ENCODE measurements at places on chromosomes 7 and 10.

- DNase-seq: peak; percentile 26
Observed at GRCh38 chr10:6014241-6014761, 37.0 kb upstream of the IL15RA start.

- no peak for DNase-seq
Observed at GRCh38 chr7:136000288-136000913, 23.2 kb upstream of the MTPN start.

- DNase-seq: no peak
Observed at GRCh38 chr10:118343115-118343514, 991 bp upstream of the FAM204A start.

DNA sequence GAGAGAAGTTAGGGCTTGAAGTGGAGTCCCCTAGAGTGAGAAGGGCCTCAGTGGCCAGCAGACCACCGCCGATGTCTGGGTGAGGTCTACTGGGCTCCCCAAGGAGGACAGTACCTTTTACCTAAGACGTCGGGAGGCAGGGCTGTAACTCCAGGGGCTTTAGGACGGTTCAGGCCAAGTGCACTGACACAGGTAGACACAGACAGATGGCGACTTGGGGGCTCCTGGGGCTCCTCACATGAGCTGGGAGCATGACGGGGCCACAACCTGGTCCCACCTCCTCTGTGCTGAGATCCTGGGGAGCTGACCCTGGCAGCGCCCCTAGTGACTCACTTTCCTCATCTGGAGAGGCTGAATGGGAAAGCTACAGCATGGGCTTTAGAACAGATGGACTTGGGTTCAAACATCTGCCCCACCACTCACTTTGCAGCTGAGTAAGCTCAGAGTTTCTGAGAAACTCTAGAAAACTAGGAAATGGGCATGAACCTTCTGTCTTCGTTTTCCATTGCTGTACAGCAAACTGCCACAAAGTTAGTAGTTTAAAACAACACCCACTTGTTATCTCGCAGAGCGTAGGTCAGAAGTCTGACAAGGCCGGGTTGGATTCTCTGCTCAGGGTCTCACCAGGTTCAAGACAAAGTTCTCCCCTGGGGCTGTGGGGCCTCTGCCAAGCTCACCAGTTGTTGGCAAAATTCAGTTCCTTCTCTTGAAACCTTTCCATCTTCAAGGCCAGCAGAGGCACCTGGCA, 4.7 kb upstream of the COMTD1 start:
- DNase-seq: no peak

GRCh38 chr10:30294476-30295240, 54.4 kb downstream of the MTPAP start:
- no peak for DNase-seq

DNA sequence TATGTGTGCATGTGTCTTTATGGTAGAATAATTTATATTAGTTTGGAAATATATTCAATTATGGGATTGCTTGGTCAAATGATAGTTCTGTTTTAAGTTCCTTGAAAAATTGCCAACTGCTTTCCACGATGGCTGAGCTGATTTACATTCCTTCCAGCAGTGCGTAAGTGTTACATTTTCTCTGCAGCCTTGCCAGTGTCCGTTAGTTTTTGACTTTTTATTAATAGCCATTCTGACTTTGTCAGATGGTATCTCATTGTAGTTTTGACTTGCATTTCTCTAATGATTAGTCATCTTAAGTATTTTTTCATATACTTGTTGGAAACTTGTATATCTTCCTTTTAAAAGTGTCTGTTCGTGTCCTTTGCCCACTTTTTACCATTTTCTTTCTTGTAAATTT, 434.2 kb upstream of the POT1 start:
- DNase-seq: no peak

DNA sequence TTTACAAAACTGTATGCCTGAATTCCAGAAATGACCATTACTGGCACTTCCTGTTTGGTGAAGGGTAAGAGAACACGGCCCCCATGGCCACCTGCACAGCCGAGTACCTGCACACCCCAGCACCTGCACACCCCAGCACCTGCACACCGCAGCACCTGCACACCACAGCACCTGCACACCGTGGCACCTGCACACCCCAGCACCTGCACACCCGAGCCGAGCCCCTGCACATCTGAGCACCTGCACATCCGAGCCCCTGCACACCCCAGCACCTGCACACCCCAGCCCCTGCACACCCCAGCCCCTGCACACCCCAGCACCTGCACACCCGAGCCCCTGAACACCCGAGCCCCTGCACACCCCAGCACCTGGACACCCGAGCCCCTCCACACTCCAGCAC, 243.5 kb downstream of the DNAJB6 start:
- DNase-seq: no peak

DNA sequence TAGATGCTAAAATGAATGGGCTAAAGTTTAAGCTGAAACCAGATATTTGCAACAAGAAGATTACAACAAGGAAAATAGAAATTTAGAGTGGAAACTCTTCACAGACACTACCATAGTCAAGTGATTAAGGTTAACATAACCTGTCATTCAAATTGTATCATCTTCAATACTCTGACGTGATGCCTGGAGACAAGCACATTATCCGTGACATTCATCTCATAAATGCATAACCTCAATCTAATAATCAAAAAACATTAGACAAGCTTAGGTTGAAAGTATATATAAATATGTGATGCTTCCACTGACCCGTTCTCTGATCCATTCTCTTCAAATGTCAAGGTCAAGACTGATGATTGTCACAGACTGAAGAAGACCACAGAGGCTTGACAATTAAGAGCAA, 263.8 kb upstream of the MEOX2 start:
- DNase-seq: no peak

DNA sequence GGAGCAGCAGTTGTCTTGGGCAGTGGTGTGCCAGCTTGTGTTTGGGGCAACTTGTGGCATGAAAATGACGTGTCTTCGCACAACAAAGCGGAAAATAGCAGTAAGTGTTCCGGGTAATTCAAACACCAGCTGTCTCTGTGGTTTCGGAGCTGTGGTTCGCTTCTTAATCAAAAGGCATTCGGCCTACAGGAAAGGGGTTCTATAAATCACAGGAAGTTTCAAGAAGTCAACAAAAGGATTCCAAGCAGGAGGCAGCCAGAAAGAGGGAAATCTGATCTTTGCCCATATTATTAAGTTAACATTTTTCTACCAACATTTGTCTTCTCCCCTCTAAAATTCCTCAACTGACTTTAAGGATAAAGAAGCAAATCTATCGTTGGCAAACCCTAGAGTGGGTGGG, 353.4 kb downstream of the FGFR2 start:
- no peak for DNase-seq

- no peak for DNase-seq
Observed at GRCh38 chr7:57646901-57647246, 196.9 kb downstream of the ZNF716 start.

DNA sequence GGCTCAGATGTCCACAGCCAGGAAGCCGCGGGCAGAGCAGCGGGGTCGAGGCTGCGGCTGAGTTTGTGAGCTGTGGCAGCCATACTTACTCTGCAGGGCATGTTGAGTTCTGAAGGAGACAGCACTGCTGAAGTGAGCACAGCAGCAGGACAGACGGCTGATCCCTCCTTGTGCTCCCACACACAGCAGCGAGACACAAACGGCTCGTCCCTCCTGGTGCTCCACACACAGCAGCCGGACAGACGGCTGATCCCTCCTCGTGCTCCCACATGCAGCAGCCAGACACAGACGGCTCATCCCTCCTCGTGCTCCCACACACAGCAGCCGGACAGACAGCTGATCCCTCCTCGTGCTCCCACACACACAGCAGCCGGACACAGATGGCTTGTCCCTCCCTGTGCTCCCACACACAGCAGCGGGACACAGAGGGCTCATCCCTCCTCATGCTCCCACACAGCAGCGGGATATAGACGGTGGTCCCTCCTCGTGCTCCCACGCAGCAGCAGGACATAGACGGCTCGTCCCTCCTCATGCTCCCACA, 305.1 kb downstream of the PTPRN2 start:
- DNase-seq: no peak

- DNase-seq: no peak
Observed at GRCh38 chr7:123533553-123533917, 860 bp downstream of the IQUB start.

GRCh38 chr7:76507723-76508406, 2.5 kb upstream of the UPK3B start:
- no peak for DNase-seq

GRCh38 chr7:730501-731439, 3.7 kb upstream of the PRKAR1B start:
- DNase-seq: no peak

GRCh38 chr7:155806096-155806871, 6.0 kb downstream of the SHH start:
- no peak for DNase-seq

GRCh38 chr7:46153951-46154787, 233.1 kb upstream of the IGFBP3 start:
- peak; percentile 49 for DNase-seq

GRCh38 chr7:36526863-36527548, 137.3 kb downstream of the ANLN start:
- no peak for DNase-seq

DNA sequence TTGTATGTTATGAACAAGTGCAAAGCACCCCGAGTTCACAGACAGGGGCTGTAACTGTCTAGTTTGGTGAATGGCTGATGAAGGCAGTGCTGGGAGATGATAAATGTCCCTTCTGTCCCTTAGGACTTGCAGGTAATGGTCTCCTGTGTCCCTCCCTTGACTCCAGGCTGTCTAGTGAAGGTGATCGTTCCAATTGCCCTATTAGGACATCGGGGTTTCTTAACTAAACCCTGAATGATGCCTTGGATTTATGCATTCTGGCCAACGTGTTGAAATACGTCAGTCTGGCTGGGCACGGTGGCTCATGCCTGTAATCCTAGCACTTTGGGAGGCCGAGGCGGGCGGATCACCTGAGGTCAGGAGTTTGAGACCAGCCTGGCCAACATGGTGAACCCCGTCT, 69.4 kb downstream of the PFKFB3 start:
- no peak for DNase-seq

DNA sequence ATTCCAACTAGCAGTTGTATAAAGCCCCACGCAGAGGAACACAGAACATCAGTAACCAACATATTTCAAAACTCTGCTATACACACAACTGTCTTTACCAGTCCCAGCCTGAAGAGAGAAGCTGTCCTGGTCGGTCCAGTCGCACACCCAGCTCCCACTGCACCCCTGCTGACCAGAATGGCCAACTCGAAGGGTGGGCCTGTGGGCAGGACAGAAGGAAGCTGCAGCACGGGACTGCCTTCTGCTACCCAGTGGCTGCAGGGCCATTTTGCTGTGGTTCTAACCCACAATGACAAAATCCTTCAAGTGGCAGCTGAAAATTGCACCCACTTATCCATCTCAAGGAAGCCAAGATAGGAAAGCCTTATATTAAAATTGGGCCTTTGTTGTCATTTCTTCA, 48.2 kb downstream of the GSDME start:
- no peak for DNase-seq

DNA sequence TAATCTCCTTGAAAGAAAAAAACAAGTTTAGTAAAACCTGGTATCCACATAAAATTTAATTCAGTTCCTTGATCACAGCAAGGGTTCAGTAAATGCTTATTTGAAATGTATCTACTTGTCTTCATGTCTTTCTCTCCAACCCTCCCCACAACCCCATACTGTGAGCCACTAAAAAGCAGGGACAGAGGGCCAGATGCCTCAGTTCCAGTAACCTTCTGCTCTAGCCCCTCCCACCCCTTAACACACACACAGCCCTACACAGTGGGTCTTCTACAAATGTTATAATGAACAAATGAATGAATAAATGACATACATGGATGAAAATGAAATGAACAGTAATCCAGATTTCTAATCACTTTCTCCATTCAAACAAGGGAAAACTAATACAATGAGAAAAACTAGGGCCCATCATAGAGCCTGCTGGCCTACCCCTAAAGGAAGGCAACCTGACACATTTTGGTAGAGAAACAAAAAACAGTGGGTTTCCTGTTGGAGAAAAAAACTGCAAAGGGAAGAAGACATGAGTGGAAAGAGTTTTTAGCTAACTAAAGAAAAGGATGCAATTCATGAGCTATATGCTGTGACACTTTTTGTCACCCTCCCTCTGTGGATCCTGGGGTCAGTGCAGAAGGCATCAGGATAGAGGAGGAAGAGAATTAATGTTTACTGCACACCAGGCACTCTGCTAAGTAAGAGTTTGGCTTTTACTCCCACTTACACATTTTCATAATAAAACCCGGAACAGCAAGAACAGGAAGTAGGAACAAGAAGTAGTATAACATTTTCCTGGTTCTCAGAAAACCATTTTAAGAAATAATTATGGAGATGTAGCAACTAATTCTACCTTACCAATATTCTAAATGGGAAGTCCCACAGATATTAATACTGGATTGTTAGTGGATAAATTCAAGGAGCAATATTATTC, 38.1 kb downstream of the ELMO1 start:
- DNase-seq: no peak

DNA sequence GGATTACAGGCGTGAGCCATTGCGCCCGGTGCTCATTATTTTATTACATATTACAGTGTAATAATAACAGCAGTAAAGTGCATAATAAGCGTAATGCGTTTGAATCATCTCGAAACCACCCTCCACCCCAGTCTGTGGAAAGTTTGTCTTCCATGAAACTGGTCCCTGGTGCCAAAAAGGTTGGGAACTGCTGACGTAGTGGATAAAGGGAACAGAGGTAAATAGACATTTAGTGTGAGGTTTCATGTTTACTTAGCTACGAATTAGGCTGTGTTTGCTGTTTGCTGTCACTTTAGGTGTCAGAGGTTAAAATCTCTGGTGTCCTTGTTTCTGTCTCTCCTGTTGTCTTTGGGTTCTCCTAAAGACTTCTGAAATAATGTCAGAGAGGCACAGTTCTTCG, 60.3 kb upstream of the SLC39A12 start:
- DNase-seq: no peak

DNA sequence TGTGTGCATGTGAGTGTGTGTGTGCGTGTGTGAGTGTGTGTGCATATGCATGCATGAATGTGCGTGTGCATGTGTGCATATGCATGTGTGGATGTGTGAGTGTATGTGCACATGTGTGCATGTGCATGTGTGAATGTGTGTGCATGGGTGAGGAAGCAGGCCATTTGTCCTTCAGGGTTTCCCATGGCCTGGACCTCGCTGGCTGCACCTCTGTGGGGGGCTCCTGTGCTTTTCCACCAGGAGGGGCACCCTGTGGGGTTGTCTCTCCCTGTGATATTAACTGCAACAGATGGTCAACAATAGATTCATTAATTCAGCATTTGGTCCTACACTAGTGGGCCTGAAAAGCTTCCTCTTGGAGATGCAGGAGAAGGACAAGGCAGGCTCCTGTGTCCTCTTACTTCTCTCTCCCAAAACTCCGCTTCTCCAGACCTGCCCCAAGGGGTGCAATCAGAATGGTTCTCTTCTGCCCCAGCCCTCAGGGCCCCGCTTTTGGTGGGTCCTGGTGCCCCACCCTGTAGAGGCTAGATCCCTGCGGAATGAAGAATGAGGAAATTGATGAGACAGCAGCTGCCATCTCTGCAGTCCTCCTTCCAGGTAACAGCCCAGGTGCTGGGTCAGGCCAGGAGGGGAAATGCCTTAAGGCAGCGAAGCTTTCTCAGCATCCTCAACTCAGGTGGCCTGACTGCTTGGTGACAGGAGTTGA, 41.5 kb upstream of the NUB1 start:
- DNase-seq: no peak

- no peak for DNase-seq
Observed at GRCh38 chr7:135170274-135170997, at the start of gene CYREN. TSS of gene CYREN (minus strand) at chr7:135170707. CDS start at chr7:135168922, 1,785 bp downstream.

Data from GM12864 (cell line).